ENCODE measurements at places on chromosomes 7 and 10.

DNA sequence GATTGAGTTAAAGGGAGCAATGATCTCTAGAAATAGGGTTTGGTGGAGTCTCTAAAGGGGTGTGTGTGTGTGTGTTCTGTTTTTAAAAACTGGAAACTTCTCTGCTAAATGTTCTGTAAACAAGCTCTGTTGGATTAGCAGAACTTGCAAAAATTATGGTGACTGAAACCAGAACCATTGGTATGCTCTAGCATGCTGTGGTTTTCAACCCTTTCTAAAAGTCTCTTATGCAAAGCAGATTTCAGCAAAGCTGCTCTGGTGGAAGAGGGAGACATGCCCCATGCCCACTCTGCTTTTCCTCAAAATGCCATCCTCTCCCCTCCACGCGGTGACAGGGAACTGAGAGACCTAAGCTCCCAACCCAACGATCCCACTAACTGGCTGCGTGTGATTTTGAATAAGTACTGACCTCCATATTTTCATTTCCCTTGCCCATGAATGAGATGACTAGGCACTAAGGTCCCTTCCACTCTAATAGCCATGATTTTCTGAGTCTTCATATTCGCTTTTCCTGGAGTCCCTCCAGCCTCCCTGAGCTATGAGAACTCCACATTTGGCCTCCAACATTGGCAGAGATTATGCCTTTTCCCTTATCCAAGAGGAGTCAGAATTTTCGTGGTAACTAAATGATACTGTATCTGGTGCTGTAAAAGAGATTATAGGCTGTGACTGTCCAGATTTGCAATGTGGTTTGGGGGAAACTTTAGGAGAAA is 117.3 kb upstream of the PALS2 start:
- DNase-seq: no peak

- DNase-seq: no peak
Measured at GRCh38 chr10:71742301-71743088, 22.9 kb upstream of the C10orf105 start.

- DNase-seq: no peak
Measured at GRCh38 chr10:44925811-44926750, 14.9 kb downstream of the TMEM72 start.

DNA sequence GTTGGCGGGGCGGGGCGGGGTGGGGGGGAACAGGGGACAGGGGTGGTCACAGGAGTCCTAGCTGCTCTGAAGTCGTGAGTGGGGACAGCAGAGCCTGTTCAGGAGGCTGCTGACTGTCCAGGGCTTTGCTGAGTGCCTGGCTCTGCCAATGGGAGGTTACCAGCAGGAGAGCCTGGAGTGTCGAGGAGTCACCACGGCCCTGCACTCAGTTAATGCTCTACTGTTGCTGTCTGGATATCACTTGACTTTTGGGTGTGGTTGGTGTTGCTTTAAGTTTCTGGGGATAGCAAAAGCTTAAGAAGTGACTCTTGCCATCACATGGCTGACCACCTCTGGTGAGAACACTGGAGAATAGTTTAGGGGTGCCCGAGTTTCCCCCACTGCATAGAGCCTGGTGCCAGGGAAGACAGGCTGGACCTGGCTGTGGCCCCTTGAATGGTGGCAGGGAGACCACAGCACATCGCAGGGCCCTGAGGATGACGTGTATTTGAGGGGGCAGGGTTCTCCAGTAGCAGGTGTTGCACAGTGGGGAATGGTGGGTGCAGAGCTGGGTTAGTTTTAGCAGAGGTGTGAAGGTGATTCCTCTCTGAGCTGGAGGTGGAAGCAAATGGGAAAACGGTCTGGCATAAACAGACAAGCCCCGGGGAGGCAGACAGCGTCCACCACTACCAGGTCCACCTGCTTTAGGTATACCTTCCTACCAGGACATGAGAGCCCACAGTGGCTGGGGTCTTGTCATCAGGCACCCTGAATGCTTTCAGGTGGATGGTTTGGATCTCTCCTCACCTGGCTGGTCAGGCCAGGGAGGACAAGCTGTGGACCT is 54.2 kb upstream of the CAMK2B start:
- no peak for DNase-seq

DNA sequence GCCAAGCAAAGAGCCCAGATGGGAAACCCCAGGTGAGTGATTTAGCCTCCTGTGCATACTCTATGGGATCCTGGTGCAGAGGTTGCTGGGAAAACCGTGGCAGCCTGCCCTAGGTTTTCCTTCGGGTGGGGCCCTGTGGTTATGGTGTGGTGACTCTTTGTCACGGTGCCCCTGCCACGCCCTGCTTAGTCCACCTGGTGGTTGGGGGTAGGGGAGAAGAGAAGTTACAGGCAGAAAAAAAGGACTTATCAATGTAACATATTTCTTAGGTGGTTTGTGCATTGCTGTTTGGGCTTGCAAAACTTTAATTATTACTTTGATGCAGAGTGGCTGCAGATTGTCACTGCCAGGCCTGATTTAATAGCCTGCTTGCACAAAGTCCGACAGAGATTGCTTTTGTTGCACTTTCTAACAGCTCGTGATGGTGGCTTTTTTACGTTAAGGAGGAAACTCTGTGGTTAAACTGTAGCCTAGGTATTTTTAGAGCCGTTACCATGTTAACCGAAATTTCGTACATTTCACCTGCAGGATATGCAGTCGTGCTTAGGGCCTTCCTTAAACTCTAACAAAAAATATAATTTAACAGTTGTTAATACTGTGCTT is 197.4 kb downstream of the RNLS start:
- no peak for DNase-seq

GRCh38 chr7:103113164-103113563 is 35.7 kb downstream of the NAPEPLD start:
- no peak for DNase-seq
